ENCODE measurements at places on chromosomes 1 and 21.
A peak's percentile ranks its signal among the peaks of the same experiment; 100 is the strongest.

DNA sequence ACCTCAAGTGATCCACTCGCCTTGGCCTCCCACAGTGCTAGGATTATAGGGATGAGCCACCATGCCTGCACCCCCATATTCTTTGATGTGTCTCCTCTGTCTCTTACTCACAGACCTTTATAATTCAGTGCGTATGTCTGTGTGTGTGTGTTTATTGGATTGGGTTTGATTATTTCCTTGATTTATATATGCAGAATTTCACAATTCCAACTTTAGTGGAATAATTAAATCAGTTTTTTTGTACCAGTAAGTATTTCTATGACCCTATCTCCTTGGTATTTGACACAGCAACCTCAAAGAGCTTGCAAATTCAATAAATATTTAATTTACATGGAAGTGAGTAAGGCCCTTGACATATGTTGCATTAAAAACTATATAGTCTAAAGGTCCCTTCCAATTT, 333.9 kb upstream of the ADAMTS5 start:
- DNase-seq, result no peak

- DNase-seq, result no peak
Measured at GRCh38 chr1:78474092-78474491, 16.7 kb upstream of the PTGFR start.

DNA sequence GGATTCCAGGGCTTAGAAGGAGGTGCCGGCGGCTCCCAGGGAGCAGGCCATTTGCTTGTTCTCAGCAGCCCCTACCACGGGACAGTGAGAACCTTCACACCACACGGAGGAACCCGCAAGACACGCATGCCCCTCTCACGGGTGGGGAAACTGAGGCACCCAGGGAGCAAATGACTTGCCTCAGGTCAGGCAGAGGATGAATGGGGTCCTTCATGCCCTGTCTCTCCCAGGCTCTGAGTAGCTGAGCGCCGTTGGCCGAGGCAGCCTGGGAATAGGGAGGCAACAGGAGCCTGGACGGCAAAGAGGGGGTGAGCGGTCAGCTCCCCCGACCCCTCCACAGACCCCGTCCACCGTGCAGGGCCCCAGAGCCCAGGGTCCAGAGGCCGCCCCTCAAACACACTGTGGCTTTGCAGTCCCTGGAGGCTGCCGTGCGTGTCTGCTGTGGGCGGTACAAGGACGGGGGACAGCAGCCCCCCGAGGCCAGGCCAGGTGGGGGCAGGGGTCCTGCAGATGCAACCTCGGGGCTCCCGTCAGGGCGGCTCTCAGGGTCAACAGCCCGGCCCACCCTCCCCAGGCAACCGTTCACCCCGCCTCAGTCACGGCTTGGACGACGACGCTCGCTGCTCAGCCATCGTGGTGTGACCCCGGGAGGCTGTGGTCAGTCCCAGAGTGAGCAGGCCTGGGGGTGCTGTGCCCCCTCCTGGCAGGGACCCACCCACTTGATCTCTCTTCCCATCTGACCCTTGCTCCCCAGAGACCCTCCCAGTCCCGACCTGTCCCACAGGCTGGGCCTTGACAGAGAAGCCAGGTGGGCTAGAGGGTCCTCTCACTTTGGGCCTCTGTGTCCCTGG, 15.8 kb upstream of the COL6A2 start:
- no peak for DNase-seq

DNA sequence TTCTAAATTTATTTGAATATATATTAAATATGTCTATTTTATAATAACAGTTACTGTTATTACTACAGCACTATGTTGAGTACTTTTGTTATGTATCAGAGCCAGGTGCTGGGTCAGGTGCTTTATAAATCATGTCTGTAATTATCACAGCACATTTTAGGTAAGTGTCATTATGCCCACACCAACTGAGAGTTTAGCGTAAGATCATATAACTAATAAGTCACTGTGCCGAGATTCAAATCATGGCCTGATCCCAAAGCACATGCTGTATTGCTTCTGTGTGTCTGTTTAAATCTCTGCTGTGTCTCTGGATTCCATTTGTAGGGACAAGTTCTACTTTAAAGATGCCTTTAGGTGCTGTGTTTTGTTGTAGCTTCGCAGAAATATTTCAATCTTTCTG, 1.9 kb downstream of the GPSM2 start:
- DNase-seq, result no peak

DNA sequence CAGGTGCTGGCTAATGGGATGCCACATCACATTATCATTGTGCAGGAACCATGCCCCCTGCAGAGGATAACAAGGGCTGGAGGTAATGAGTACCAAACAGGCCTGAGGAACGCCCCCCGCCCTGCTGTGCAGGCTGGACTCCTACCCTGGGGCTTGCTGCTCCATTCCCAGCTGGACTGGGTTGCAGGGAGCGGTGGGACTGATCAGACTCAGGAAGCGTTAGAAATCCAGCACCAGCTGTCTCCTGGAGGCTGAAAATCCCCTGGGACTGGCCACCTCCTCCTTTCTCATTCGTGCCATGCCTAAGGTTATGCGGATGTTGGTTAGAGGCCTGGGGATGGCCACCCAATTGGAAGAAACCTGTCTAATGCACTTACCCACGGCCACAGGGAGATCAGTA, 36.9 kb upstream of the POU3F1 start:
- DNase-seq, result no peak

GRCh38 chr1:56196839-56197238, 382.5 kb downstream of the PLPP3 start:
- no peak for DNase-seq

DNA sequence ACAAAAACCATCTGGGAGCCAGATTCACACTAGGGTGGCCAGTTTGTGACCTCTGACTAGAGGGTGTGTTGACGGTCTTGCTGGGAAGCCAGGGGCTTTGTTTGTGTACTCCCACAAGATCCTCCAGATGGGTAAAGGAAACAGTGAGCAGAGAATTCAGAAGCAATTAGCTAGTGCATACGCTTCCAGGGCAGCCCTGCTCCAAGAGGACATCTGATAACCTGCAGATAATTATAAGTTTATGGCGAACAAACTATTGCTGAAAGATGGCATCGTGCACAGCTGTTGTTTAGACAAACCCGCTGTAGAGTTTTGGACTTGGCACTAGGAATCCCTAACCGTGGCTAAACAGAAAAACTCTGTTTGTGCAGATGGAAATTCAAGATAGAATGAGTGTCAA, 326.4 kb downstream of the TGFB2 start:
- DNase-seq, result no peak

DNA sequence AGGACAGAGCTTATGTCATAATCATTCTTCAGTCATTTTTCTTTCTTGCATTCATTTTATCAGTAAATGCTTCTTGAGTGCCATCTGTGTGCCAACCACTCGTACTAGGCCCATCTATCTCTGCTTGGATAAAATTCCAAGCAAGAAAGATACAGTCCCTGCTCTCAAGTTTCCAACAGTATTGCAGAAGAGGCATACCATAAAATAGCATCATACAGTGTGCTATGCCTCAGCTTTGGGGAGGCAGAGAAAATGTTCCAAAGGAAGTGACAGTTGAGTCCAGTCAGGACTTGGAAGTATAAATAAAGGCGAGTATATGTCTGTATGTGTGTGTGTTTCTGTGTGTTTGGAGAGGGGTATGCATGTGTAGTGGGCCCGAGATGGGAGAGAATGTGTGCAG, 113.4 kb upstream of the HOOK1 start:
- no peak for DNase-seq

- no peak for DNase-seq
Measured at GRCh38 chr1:210298296-210298695, 30.4 kb upstream of the HHAT start.

- no peak for DNase-seq
Measured at GRCh38 chr1:202586018-202586821, 124.0 kb downstream of the SYT2 start.

DNA sequence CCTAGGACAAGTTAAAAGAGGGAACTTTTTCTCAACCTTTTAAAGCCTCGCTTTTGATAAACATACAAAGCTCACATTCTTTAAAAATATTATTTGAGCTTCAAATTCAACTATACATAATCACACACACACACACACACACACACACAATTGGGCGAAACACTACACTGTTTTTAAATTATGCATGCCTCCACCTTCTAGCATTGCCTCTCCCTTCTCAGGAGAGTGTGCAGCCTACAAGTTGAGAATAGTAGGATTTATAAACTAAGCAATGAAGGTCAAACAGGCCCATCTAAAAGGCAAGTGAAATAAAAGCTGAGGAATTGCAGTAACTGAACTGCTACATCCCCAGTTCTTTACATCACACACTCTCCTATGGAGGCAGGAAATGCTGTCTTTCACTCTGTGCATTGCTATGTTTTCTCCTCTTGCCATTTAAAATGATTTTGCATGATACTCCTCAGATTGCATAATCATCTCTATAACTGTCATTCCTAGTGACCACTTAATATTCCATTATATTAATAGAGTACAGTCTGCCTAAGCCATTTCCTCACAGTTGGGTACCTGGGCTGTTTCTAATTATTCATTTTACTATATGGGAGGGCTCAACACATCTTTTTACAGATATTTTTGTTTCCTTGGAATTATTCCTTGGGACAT, 92.5 kb upstream of the KCNE2 start:
- no peak for DNase-seq

DNA sequence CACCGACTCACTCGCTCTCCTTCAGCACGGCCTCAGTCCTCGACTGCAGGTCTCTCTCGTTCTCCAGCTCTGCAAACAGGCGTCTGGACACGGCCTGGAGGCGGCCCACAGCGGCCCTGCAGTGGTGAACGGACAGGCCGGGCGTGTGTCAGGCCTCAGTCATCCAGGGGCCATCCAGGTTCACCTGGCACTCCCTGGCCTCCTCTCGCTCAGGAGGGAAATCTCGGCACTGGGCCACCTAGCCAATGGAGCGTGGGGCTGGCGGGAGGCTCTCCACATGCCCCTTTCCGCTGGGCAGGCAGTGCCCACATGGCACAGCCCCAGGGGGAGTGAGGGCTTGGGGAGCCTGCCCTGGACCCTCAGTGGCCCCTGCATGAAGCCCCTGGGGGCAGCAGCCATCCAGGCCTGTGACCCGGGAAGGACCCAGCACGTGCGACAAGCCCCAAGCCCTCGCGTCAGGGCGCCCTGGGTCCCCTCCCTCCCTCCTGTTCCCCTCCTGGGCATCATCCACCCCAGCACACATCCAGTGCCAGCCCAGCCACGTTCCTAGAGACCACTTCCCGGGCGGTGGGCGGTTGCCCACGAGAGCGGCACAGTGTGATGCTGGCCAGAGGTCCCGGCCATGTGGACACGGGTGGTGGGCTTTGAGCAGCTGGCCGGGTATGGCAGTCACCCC, 18.1 kb downstream of the CFAP74 start:
- DNase-seq, result no peak

DNA sequence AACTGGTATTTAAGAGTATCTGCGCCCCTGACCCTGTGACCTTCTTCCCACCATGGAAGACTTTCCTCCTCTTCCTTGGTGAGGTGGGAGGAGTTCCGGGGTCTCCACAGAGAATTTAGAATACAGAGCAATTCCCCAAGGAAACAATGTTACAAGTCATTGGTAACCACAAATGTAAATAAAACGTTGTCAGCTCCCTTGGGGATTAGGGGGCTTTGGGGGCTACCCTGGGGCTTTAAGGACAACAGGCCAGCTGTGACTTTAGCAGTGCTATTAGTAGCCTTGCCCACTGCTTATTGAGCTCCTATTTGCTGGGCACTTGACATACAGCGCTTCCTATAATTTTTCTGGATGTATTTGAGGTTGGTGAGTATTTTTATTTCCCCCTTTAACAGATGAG, 69.0 kb downstream of the IGSF21 start:
- DNase-seq, result no peak

DNA sequence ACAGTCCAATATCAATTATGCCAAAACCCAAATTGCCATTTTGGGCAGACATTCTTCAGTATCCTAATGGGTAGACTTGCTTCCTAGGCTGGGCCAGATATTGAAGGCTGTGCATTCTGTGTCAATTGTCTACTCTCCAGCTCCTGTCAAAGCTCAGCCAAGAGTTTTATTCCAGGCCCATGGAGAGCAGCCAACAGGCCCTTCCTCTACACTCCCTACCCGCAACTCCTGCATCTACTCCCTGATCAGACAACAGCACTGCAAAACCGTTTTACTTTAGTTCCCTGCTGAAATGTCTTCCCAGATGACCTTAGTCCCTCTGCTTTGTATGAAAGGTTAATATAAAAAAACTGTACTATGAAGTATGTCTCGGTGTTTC, 6.6 kb upstream of the ADORA3 start:
- DNase-seq, result no peak

DNA sequence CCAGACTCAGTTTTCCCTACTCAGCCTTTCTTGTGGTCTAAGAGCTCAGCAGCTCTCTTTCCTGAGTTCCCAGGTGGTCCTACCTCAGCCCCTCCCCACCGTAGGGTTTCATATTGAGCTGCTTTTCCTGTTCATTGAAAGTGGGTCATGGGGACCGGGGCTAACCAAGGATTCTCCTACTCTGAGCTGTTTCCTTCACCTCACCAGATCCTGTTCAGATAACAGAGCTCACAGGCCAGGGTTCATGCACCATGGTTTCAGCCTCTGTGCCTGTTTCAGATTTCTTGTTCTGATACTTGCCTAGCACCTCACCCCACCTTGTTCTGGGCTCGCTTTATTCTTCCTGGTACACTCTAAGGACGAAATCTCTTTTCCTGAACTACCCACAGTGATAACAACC, 8.5 kb downstream of the UBQLN4 start:
- peak; percentile 8 for DNase-seq

DNA sequence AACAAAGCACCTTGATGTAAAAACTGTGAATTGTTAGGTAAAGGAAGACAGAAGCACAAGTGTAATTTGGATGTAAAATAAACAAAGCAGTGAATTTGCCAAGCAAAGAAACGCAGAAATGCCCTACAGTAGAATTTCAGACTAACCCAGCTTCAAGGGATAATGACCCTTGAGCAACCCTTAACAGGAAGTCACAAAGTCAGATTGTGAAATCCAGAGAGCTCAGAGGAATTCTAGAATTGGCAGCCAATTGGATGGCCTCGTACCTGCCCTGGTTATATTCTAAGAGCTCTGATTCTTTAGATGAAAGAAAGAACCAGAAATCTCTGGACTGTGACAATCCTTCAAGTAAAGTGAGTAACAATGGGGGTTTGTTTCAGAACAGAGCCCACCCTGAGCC, 152.7 kb upstream of the CHRM3 start:
- DNase-seq, result no peak

- DNase-seq, result no peak
Measured at GRCh38 chr21:23394458-23394857, 2212.8 kb downstream of the MRPL39 start.
